ACHN (cell line): ENCODE measurements at places on chromosomes 2 and 18.

GRCh38 chr2:126950504-126950903 is 51.8 kb downstream of the TEX51 start:
- DNase-seq: no peak

DNA sequence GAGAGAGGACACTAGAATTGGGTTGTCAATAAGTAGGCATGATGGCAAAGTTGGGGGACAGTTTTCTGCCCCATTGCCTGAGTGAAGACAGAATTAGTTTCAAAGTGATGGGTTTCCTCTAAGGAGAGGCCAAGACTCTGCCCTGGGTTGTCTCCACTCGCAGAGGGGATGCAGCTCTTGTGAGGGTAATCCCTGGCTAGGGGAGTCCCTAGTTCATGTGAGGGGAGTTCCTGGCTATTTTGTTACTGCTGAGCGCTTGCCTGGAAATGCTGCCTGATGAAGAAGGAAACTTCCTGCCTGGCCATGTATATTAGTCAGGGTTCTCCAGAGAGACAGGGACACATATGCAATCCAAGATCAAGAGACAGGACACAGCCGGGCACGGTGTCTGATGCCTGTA is 501.5 kb downstream of the BCL11A start:
- no peak for DNase-seq

- no peak for DNase-seq
Measured at GRCh38 chr2:218091746-218092145, 22.7 kb downstream of the RUFY4 start.

- DNase-seq: no peak
Measured at GRCh38 chr2:74317701-74318100, 25.5 kb downstream of the SLC4A5 start.

DNA sequence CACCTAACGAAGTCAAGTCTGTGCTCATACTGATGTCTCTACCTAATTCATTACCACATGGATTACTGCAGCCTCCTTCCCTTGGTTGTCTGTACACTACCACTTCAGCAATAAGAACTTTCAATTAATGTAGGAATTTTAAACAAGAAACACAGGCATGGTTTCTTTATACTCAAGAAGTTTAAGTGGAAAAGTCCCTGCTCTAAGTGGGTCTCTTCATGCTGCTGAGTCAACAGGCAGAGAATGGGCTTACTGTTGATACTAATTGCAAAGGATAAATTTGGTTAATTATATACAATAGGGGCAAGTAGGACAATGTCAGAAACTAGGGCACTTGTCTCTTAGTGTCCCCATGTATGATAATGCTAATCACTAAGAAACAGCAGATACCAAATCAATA is 392.6 kb downstream of the DSEL start:
- no peak for DNase-seq

DNA sequence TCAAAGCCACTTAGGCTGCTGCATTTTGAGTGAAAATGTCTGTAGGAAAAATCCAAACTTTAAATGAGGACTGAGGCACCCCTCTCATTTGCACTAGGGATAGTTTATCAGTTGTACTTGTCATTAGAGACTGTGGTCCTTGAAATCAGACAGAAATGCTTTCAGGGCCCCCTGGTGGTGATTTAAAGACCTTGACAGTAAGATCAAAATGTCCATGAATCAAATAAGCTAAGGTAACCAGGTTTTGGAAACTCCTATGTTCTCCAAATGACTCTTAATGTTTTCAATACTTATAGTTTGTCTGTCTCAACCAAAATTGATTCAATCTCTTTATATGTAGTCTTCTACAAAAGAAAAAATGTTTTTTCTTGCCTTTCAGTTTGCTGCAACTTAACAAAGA is 28.8 kb upstream of the DDX18 start:
- DNase-seq: peak; percentile 61

DNA sequence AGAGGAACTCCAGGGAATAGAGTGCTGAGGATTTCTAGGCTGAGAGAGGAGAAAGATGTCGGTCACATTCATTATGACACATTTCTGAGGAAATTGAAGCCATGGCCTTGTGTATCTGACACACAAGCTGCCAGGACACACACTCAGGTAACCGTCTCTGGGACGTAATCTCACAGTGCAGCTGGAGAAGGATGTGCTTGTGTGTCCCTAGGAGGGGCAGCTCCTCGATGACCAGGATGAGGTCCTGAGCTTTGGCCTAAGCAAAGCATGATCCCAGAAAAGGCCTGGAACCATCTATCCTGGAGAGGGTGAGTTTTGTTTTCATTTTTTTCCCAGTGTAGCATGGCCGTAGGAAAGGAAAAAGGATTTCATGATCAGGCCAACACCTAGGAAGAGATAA is 102.2 kb downstream of the CAPN13 start:
- no peak for DNase-seq

GRCh38 chr2:101330253-101330933 is 21.9 kb upstream of the RNF149 start:
- DNase-seq: no peak

GRCh38 chr2:166180951-166181812 is 53.4 kb upstream of the SCN1A start:
- peak; percentile 64 for DNase-seq

- DNase-seq: no peak
Measured at GRCh38 chr2:198961547-198961946, 496.2 kb downstream of the SATB2 start.

- DNase-seq: no peak
Measured at GRCh38 chr2:199458806-199459285, 1.1 kb upstream of the SATB2 start.

DNA sequence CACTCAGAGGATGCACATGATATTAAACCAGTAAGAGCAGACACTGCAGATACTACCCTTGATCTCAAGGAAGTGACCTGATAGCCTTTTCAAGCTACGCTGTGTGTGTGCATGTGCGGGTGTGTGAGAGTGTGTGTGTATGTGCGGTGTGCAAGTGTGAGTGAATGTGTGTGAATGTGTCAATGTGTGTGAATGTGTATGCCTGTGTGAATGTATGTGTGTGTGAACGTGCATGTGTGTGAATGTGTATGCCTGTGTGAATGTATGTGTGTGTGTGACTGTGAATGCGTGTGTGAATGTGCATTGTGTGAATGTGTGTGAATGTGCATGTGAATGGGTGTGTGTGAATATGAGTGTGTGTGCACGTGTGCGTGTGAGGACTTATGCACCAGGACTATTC is 53.8 kb downstream of the KCNG2 start:
- no peak for DNase-seq

GRCh38 chr2:69138793-69139459 is 125.9 kb downstream of the ANTXR1 start:
- DNase-seq: peak; percentile 89

GRCh38 chr2:27082773-27083409 is 3.7 kb upstream of the KHK start:
- DNase-seq: no peak

GRCh38 chr2:68512966-68513365 is 45.6 kb downstream of the APLF start:
- DNase-seq: no peak

DNA sequence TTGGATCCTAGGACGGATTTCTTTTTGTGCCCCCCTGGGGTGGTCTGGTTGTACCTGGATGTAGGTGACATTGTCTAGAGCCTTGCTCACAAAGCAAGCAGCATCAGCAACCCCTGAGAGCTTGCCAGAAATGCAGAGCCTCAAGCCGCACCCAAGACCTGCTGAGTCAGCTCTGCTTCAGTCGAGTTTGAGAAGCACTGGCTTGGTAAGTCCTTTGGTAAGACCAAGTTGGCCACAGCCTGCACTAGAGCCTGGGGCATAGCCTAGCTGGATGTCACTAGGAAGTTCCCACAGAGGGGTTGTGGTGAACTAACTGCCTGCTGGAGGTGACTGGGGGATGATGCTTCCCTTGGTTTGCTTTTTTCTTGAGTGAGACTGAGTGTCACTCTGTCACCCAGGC is 6.2 kb downstream of the ABCG5 start:
- no peak for DNase-seq

GRCh38 chr2:64598226-64598625 is 55.5 kb downstream of the SERTAD2 start:
- DNase-seq: no peak

GRCh38 chr2:44944952-44945612 is 3.6 kb downstream of the SIX3 start:
- no peak for DNase-seq

DNA sequence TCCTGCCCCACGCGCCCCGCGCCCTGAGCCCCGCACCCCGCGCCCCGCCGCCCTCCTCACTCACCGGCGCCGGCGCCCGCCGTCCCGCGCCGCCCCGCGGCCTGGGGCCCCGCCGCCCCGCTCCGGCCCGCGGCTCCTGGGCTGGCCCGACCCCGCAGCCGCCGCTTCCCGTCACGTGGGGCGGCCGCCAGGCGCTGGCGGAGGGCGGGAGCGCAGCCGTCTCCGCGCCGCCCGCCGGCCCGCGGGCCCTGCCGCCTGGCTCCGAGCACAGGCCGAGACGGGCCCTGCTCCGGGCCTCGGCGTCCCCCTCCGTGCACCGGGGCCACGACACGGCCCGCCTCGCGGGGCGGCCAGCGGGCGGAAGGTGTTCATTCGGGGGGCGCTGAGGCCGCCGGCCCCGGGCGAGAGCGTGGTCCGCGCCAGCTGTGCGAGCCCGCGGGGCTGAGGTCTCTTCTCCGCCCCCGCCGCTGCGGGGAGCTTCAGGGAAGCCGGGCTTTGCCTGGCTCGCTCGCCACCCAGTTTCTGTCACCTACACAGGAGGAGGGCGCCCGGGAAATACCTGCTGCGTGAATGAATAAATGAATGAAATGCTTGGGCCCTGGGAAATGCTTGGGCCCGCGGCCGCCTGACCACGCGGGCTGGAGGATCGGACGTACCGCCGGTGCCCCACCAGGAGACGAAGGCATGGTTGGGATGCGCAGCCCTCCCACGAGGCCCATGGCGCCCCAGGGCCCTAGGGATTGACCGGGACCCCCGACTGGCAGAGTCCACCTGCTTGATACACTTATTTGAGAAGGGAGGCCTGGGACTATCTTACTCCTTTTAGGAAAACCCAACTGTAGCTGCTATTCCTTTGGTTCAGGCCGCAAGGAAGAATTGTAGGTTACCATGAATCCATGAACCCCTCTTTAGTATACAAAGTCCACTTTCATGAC is at the start of gene TGFBRAP1:
TSS of gene TGFBRAP1 (minus strand) at position 175 of the 935 bp plus-strand sequence. CDS start 21,434 bp downstream, outside the sequence.
- peak; percentile 66 for DNase-seq

DNA sequence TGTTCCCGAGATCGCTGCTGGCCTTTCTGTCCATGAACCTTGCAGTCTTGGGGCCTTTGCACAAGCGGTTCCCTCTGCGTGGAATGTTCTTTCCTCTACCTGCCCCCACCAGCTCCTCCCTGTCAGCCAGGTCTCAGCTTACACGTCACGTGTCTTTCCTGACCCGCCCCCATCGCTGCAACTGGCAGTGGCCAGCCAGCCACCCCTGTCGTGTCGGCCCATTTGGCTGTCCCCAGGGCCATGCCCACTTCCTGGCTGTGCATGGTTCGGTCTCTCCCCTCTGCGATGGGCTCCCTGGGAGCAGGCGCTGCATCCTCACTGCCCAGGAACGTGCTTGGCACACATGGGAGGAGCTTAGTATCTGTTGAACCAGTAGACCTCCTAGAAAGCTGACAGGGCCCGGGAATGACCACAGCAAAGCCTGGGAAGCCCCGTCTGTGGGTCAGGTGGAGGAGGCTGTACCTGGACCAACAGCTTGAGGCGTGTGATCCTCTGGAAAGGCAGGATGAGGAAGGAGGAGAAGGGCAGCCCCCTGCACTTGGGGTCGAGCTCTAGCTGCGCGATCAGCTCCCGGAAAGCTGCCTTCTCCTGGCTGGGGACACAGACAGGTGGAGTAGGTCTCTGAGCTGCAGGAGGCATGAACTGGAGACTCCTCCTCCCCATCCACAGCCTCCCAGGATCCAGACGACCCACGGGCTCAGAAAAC is 21.0 kb downstream of the SNORC start:
- DNase-seq: peak; percentile 53

DNA sequence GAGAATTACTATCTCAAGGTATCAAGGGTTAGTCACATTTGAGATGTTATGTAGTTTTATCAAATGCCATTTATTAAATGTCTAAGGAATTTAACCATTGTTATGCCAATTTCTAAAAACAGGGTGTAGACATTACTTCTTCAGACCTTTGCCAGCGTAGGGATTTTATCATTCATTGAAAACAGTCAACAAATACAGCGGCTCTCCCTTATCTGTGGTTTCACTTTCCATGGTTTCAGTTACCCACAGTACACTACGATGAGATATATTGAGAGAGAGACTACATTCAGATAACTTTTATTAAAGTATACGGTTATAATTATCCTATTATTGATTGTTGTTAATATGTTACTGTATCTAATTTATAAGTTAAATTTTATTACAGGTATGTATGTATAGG is 234.7 kb downstream of the TMX3 start:
- DNase-seq: no peak

GRCh38 chr18:71238974-71239624 is 950.3 kb downstream of the SOCS6 start:
- no peak for DNase-seq

GRCh38 chr2:168439536-168439935 is 16.5 kb upstream of the CERS6 start:
- DNase-seq: no peak

- no peak for DNase-seq
Measured at GRCh38 chr2:236311286-236311685, 47.1 kb upstream of the ASB18 start.

DNA sequence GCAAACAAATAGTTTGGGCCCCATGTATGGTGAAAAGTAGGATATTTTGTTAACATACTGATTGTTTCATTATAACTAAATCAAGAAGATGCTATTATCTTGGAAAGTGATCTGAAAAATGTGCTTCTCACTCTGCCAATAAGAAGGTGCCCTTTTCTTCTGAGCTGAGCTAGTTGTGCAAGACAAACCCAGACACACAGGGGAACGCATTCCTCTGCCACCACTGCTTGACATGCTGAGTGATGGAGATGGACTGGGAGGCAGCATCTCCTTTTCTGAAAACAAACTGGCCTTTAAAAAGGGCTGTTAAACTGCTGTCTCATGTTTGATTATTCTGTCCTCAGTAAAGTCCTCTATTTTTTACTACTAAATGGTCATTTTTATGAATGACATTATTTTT is 1989.9 kb upstream of the CELF4 start:
- no peak for DNase-seq

- DNase-seq: no peak
Measured at GRCh38 chr2:112725545-112726457, 5.0 kb downstream of the NT5DC4 start.

- no peak for DNase-seq
Measured at GRCh38 chr2:61238219-61239012, 76.4 kb downstream of the C2orf74 start.

DNA sequence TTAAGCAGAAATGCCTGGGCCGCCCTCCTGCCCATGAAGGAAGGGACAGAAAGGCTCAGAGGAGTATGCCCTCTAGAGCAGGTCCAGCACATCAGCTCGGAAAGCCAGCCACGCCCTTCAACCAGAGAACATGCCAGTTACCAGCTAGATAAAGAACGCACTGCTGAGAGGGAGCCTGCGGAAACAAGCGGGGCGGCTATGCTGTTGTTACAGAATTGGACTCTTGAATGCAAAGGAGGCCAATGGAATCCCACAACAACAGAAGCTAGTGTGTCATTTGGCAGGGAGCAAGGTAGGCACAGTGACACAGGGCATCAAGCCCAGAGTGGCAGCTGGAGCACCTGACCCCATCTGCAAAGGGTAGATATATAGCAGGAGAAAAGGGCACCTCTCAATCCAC is 242.9 kb upstream of the ID2 start:
- no peak for DNase-seq
